ENCODE measurements at places on chromosomes 11 and 22.
A peak's percentile ranks its signal among the peaks of the same experiment; 100 is the strongest.

- DNase-seq: no peak
Measured at GRCh38 chr11:3723014-3723708, 52.0 kb upstream of the CHRNA10 start.

- no peak for DNase-seq
Measured at GRCh38 chr22:50601669-50602337, 1.2 kb downstream of the MAPK8IP2 start.

DNA sequence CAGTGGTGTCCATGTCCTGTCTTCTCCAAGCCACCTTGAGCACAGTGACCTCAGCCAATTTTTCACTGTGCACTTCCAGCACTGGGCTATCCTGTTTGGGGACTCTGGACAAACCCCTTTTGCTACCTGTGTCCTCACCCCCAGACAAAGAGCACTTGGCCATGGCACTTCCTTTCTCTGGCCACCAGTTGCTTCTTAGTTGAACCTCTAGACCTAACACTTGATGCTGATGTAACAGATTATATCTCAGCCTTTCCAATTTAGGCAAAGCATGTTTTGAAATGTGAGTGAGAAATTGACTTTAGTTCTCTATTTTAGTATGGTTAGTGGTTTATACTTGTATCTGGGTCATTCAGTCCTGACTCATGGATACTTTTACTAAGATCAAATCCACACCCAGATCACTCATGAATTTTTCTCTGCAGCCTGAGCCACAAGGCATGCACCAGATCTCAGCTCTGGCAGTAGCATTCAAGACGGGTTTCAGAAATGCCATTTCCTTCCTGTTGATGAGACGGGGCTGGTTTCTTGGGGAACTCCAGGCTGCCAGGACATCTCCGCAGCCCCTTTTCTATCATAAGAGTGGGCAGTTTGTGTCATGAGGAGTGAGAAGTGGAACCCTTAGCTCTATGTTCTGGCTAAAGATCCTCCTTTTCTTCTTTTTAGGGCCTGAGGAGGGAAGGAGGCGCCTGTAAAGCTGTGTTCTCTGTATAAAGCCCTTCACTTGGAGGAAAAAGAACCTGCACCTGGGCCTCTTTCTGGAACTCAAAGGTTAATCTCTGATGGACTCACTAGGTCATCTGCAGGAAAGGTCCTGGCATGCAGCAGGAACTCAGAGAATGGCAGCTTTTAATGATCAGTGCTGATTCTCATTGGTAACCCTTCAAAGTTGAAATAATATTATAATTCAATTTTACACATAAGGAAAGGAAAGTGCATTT, 185.6 kb upstream of the TENM4 start:
- no peak for DNase-seq

DNA sequence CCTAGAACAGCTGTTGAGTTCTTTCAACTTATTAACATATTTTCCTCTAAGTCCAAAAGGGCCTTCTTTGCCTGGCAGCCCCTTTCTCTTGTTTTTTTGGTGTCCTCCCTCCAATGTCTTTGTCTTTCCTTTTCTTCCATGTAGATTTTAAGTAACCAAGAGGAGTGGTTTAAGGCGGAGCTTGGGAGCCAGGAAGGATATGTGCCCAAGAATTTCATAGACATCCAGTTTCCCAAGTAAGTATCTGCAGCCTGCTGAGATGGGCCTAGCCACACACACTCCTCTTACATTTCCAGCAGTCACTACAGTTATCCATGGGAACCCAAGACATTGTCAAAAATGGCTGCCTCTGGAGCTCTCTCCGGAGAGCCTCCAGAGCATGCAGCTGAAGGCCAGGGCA, 4.5 kb upstream of the TMA7B start:
- DNase-seq: no peak

GRCh38 chr11:88454881-88455280, 117.3 kb upstream of the CTSC start:
- no peak for DNase-seq

GRCh38 chr22:36331306-36331911, 56.4 kb downstream of the MYH9 start:
- no peak for DNase-seq

- DNase-seq: no peak
Measured at GRCh38 chr22:31605851-31606585, 56.0 kb downstream of the PISD start.

- DNase-seq: no peak
Measured at GRCh38 chr11:84319863-84320262, 1033.7 kb upstream of the CCDC90B start.

- no peak for DNase-seq
Measured at GRCh38 chr22:44437216-44438055, 60.6 kb downstream of the RTL6 start.

DNA sequence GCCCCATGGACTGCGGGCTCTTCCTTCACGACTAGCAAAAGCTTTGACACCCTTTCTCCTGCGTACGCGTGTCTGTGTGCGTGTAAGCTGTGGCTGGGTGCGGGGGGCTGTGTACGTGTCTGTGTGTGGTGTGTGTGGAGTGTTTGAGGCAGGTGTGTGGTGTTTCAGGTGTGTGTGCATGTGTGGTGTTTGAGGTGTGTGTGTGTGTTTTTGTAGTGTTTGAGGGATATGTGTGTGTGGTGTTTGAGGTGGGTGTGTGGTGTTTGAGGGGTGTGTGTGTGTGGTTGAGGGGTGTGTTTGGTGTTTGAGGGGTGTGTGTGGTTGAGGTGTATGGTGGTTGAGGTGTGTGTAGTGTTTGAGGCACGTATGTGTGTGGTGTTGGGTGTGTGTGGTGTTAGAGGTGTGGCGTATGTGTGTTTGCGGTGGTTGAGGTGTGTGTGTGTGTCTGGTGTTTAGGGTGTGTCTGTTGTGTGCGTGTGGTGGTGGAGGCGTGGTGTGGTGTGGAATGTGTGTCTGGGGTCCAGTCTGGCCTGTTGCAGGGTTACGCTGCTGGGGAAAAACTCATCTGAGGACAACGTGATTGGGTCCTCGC, 687 bp upstream of the ARSA start:
- DNase-seq: no peak

DNA sequence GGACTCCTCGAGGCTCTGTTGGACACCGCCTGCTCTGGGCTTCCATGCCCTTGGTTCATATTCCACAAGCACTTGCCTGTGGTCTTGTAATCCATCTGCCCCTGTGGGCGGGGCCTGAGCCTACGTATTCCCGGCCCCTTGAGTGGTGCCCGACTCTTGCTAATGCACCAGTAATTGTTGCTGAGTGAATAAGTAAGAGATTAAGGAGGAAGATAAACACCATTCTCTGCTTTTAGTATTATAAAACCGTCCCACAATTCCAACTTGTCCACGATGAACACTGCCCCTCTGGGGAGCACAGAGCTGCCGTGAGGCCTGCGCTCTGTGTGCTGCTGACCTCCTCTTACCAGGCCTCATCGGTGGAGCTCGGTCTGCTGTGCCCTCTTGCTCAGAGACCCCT, 50.3 kb downstream of the MICAL2 start:
- DNase-seq: no peak

- DNase-seq: no peak
Measured at GRCh38 chr11:103395612-103396011, 286.4 kb downstream of the DYNC2H1 start.

DNA sequence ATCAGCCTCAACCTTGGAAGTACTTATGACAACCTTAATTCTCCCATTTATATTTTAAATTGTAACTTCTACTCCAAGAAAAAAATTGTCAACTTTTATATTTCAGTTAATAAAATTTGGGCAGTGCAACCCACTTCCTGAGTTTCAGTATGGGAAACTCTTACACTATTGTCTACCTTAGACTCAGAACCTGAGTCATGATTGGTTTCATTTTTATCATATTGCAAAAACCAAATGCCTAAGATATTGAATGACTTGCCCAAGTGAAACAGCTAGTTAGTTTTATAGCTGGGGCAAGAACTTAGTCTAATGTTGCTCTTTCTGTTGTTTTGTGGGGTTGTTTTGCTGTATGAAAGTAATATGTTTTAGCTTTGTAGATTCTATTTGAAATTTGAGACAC, 334.0 kb upstream of the ARHGAP42 start:
- no peak for DNase-seq

DNA sequence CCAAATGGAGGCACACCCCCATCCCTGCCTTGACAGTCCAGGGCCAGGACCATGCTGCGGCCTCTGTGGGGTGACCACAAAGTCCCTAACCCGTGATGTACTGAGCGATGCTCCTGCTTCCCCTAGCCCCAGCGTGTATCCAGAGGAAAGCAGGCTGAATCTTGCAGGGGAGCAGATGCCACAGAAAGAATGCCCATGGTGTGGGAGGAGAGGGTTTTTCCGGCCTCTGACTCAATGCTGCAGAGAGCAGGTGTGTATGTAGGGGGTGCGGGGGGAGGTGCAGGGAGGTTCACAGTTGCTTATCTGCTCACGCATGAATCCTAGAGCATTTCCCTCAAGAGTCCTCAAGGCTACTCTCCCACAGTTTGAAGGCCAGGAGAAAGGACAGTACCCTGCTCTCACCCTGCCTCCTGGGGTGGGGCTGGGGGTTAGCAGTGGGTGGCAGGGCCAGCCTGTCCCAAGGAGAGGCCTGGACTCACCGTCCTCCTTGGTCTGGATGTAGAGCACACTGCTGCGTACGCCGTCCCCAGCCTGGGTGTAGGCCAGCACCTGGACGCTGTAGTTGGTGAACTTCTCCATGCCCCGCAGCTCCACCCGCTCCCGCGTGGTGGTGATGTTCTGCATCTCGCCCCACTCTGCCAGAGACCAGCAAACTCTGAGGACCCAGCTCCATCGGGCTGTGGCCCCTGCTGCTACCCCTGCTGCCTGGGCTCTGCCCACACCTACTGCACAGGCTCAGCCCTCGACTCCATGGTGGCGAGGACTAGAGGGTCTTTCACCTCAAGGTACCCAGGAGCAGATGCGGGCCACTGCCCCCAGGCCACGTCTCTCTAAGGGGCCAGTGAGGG, 130.8 kb downstream of the CEP164 start:
- DNase-seq: peak; percentile 79

DNA sequence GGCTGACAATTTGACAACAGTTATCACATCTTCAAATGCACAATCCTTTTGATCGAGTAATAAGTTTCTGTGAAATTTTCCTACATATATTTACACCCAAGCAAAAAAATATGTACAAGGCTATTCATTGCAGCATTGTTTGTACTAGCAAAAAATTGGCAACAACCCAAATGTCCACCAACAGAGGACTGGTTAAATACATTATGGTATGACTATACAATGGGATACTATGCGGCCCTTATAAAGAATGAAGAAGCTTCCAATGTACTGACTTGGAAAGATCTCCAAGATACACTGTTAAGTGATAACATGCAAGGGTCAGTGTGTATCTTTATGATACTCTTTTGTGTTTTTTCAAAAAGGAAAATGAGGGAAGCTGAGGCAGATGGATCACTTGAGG, 8.2 kb upstream of the P2RY2 start:
- DNase-seq: no peak

GRCh38 chr11:134529212-134530096, 117.4 kb upstream of the B3GAT1 start:
- DNase-seq: no peak

GRCh38 chr11:6142936-6143335, 27.2 kb downstream of the OR52B2 start:
- DNase-seq: peak; percentile 38

DNA sequence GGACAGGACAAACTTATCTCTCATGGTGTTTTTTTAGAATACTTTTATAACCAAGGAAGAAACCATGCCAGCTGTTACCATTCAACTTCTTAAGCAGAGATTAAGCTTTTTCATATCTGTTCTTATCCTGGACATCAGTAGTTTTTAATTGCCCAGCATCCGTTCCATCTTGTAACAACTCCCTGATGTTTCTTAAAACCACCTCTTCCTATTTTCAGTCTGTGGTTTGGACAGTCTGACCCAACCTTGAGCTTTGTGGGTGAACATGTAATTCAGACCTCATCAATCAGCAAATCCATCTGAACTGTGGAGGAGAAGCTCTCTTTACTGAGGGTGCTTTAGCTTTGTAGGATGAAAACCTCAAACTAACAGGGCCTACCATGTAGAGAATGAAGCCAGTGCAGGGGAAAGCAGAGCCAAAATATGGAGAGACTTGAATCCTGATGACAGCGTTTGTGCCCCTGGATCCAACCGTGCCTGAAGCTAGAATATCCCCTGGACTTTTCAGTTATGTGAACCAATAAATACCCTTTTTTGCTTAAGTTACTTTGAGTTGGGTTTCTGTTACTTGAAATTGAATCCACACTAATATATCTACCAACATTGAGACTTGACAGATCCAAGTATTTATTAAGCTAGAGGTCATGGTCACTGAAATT, 9.4 kb downstream of the TUG1 start:
- DNase-seq: no peak

DNA sequence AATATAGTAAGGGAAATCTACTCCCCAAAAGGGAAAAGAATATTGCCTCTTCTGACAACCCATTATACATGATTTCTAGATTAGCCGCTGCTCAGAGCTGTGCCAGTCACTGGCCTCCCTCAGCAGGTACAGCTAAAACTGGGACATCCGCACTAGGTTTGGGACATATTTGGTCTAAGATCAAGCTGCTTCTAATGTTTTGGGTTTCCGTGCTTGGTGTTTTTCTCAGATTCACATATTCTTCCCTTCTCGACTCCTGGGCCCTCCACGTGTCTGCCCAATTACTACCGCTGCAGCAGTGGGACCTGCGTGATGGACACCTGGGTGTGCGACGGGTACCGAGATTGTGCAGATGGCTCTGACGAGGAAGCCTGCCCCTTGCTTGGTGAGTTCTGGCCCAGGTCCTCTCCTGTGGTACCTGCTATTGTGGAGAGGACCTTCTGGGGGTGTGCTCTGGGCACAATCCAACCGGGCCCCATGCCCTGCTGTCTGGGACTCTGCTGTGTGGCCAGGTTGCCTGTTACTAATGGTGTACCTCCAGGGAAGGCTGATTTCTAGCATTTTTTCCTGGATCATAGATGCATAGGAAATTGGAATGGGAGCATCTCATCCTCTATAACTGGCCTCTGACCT, 138.1 kb upstream of the SORL1-AS1 start:
- no peak for DNase-seq

- peak; percentile 11 for DNase-seq
Measured at GRCh38 chr11:106156290-106156937, 79.0 kb downstream of the AASDHPPT start.

- no peak for DNase-seq
Measured at GRCh38 chr11:84905411-84905810, 721.7 kb downstream of the DLG2 start.

DNA sequence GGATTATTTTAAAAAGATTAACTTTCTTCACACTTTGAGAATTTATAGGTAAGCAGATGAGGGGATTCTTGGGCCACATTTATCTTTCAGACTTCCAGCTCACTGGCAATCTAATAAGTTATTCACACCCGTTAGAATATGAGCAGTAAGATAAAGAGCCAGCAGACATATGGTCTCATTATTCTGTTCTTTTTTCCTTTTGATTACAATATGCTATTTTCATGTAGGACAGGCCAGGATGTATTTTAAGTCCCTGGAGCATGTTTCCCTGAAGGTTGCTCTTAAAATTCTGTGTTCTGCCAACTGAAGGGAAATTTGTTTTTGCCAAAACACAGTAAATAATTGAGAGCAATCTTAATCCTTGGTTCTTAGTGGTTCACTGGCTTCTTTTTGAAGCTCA, 22.2 kb downstream of the PDHX start:
- no peak for DNase-seq

DNA sequence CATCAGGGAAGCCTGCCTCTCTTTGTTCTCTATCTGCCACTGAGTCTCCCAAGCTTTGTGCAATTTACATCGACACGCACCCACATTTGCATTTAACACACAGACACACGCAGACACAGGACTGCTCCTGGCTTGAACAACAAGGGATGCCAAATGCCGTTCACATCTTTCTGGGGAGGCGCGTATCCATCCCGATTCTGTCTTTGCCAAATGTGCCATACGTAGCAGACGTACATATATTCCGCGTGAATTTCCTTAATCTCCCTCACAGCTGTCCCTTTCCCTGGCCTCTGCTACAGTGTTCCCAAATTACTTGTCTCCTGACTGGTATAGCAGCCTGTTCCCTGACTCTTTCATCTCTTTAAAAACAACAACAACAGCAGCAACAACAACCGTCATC, 409.5 kb downstream of the MIAT start:
- no peak for DNase-seq

Measured in NCI-H345 (cell line).